Peyer's patch (tissue), 4 donors: ENCODE measurements at places on chromosomes 4 and X. TPM values are rescaled to one million over a fixed set of nuclear protein-coding genes. Genes with fewer than 3 reads are reported as not detected.

- DNase-seq: no peak
These were observed 628.0 kb downstream of the IL1RAPL1 start for GRCh38 chrX:29215251-29215650.

VEGFD gene
- 1.9 TPM for total RNA-seq

DNA sequence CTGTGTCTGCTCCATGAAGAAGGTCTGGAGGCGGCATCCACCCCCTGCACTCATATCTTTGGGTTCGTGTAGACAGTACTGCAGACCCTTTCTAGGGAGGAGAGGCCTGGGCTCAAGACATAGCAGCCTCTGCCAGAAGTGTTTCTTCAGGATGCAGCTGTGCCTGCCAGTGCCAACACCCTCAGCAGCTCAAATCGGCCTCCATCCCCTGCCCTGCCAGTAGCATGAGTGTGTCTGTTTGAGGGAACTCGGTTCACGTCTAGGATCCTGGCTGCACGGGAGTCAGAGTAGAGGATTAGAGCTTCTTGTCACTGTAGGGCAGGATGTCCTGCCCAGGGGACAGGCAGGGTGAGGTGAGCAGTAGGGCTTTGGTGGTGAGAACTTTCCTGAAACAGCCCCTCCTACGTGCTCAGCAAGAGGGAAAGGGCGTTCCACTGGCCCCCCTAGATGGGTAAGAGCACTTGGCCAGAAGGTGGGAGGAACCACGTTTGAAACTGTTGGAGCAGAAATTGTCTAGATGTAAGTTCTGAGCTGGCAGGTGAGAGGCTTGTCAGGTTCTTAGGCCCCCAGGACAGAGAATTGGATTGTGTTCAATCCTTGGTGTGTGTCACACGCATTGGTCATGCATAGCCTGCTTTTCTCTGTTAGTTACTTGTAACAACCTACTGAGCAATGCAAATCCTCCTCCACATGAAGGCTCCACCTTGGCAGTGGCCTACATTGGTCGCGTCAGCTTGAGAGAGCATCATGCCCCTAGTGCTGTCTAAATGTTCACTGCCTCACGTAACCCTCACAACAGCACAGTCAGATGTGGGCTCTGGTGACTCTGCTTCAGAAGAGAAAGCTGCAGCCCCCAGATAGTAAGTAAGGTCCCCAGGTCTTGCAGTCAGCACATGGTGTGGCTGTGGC, 25.8 kb upstream of the FAM193A start:
- no peak for DNase-seq

SLC7A11 gene
- total RNA-seq: 0.47 TPM

GRCh38 chrX:44265559-44265958, 77.9 kb downstream of the EFHC2 start:
- no peak for DNase-seq

MAGED4 gene
- 2.5 TPM for total RNA-seq
